ENCODE measurements at places on chromosomes 7 and 10.
A peak's percentile ranks its signal among the peaks of the same experiment; 100 is the strongest.

GRCh38 chr10:114893251-114893650, 44.7 kb upstream of the TRUB1 start:
- DNase-seq, result no peak

GRCh38 chr7:39592586-39592985, 26.4 kb downstream of the YAE1 start:
- DNase-seq, result no peak

GRCh38 chr7:35849954-35850353, 49.1 kb downstream of the SEPTIN7 start:
- no peak for DNase-seq

DNA sequence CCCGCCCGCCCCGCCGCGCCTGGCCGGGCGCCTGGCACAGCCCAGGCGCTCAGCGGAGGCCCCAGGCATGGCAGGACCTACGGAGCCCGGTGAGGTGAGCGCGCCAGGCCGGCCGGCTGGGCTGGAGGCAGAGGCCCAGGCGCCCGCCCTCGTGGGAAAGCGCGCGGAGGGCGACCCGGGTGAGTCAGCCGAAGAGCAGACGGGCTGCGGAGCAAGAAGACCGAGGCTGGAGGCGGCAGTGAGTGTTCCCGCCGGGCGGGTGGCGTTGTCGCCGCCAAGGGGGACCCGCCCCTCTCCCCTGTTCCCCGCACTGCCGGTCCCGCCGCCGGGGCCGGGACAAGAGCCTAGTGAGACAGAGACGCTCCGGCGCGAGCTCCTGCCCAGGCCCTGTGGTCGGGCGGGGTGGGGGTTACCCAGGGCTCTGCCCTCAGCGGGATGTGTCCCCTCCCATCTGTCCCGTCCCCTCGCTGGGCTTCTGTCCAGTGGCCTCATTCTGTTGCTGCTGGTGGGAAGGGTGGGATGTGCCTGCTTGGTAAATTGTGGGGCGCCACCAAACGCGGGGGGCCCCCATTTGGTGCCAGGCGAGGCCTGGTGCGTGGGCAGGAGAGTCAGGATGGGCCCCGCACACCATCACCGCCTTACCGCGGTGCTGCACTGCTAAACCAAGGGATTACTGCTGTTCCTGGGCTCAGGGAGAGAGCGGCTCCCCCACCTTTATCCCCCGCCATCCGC, 17.0 kb upstream of the NODAL start:
- peak; percentile 77 for DNase-seq

GRCh38 chr7:96299496-96299895, 22.4 kb downstream of the SLC25A13 start:
- DNase-seq, result no peak

DNA sequence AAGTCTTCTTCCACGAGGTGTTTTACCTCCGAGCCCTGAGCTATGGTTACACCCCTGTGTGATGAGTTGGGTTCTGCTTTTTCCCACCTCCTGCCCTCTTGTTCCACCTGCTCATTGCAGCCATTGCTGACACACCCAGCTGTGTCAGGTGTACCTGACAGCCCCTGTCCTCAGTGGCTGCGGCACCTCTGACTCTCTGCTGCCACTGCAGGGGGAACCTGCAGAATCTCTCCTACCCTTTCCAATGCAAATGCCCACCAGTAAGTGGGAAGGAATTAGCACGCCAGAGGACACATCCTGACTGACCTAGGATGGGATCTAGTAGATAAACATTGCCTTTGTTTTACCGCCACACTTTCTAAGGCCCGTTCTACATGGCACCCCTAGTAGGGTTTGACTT, 600.9 kb upstream of the MKI67 start:
- DNase-seq, result no peak

DNA sequence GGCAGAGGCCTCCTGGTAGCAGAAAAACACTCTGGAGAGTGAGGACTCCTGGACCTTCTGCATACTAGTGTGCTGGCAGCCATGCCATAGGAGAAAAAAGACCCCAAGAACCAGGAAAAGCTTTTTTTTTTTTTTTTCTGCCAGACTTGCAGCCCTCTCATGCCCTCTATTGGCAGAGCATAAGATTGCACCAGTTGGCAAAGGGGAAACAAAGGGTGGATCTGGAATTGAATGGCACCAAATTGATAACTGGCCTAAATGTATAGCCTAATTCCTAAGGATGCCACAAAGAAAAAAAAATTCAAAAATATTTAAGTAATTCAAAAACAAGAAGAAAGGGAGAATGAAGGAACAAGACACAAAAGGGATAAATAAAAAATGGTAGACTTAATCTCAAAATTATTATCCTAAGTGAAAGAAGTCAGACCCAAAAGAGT, 112.5 kb upstream of the GHITM start:
- peak; percentile 15 for DNase-seq

GRCh38 chr7:30886608-30887011, 25.0 kb upstream of the AQP1 start:
- DNase-seq, result no peak

DNA sequence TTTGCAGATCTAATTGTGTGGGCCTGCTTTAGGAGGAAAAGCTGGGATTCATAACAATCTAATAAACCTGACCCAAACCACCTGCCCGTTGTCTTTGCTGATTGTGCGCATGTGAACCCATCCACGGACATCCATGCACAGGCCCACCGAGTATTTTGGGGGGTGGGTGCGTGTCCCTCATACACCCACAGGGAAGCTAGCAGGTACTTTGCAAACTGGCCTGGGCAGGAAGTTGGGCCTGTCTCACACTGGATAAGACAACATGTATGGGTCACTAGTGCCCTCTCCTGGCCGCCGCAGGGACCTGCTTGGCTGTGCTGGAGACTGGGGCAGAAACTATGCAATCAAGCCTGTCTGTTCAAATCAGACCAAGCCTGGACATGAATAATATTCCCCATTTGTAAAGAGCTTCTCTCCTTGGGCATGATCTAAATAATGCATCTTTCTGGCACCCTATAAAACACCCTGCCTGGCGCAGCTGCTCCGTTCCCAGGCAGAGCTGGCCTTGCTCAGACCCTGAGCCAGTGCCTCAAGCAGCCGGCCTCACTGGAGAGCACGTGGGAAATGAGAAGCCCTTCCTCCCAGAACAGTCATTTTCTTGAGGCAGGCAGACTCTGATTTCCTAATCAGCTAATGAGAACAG, 15.8 kb downstream of the ECHDC3 start:
- DNase-seq, result peak; percentile 90

All from stimulated activated CD4-positive, alpha-beta T cell treated with anti-CD3 and anti-CD28 coated beads, Interleukin-15, amount 100 ng/mL, for 24 hours (primary cell).